ENCODE measurements at places on chromosomes 1 and 21.

DNA sequence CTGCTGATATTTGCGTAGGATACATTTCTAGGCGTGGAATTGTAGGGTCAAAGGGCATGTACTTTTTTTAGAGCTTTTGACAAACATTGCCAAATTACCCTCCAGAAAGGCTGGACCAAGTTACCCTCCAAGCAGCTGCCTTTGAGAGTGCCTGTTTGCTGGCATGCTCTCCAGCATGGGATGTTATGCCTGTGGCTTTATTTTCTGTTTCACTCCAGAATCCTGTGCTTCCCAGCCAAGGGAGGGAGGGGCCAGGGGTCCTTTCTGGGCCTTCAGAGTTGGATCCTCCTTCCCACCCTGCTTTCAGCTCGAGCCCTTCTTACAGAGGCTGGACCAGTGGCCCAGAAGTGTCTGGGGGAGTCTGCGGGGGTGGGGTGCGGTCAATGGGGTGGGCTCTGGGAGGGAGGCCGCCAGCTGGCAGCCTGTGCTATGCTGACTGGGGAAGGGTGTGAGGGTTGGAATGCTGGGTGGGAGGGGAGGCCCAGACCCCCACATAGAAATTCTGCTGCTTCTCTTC lies 81.2 kb downstream of the EPHB2 start:
- no peak for DNase-seq

DNA sequence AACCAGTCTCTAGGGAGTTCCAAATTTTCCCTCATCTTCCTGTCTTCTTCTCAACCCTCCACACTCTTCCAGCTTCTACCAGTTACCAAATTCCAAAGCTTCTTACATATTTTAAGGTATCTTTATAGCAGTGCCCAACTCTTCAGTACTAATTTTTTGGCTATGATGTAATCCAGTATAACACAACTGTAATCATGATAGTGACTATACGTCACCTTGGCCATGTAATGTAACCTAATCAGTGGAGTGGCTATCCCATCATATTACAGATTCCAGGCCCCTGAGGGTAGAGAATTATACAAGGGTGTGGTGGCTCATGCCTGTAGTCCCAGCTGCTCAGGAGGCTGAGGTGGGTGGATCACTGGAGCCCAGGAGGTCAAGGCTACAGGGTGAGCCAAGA lies 143.2 kb downstream of the CLEC20A start:
- no peak for DNase-seq

DNA sequence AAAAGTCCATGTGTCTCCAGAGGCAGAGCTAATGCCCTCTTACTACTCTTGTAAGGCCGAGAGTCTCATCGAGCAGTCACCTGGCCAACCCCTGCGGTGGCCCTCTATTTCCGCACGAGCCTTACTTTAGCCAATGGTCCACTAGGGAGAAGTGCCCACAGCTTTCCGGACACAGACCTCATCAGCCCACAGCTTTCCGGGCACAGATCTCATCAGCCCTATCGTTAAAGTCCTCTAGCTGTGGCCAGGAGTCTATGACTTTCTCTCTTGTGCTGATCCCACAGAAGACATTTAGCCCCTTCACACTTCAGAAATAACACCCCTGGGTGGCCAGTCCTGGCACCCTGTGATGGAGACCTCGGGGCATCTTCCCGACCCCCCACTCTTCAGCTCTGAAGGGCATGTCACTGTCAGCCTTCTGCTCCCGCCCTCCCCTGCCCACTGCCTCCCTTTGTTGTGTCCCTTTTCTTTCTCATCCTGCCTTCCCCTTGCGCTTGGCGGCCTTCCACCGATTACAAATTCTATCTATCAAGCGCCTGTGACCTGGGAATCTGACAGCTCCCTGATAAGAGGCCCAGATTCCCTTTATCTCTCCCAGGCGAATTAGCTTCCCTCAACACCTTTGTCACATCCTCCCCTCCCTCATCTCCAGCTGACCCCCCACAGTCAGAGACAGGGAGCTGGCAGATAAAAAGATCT lies 161.0 kb downstream of the PLXNA2 start:
- no peak for DNase-seq

GRCh38 chr1:11507309-11507708 lies 28.4 kb downstream of the DISP3 start:
- no peak for DNase-seq

- no peak for DNase-seq
These were observed 24.1 kb downstream of the CHI3L2 start for GRCh38 chr1:111251570-111251969.

Measured in NB4 (cell line).